Hypothalamus (tissue), 51 donors: ENCODE measurements at places on chromosomes 7 and 10.

GRCh38 chr10:53893061-53893460 is 908.0 kb downstream of the PCDH15 start:
- DNase-seq: no peak

DNA sequence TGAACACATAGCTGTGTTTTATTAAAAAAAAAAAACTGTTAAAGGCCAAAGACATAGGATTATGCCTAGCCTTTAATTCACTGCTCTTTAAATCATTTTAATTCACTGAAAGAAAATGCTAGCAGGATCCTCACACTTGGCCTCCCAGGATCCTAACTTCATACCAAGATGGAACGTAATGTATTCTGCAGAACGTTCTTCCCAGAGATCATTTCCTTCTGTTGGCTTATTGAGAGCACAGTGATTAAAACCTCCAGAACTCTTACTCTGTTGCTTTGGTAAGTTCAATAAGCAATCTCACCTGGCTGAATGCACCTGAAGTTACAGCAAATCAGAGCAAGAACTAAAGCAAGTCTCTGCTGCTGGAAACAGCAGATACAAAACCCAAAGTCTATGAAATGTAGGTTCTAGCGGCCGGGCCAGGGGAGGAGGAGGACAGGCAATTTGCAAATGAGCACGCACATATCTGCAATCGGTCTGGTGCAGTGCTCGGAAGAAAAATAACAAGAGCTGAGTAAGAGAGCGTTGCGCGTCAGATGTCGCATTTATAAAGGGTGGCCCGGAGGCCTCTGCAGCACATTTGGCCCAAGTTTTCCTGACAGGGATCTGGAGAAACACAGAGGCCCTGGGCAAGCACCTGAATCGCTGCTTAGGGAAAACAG is 193.9 kb downstream of the FAM107B start:
- DNase-seq: no peak

DNA sequence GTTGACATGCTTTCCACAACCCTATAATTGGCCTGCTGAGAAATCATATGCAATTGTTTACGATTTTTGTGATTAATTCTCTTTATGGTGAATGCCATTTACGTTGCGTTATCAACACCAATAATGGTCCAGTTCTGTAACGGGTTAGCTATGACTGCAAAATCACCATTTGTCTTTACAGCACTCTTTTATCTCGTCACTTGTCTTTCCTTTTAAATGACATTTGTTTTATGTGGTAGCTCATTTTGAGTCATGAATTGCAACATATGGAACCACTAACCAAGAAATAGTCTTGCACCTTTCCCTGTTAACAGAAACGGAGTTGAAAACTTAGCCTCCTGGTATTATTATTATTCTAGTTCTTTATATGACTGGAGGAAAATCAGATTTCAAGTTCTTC is 3.1 kb upstream of the KIAA1217 start:
- DNase-seq: no peak

GRCh38 chr10:131728286-131729228 is 172.3 kb upstream of the PPP2R2D start:
- no peak for DNase-seq

- no peak for DNase-seq
Measured at GRCh38 chr10:32109603-32110002, 53.4 kb upstream of the KIF5B start.

DNA sequence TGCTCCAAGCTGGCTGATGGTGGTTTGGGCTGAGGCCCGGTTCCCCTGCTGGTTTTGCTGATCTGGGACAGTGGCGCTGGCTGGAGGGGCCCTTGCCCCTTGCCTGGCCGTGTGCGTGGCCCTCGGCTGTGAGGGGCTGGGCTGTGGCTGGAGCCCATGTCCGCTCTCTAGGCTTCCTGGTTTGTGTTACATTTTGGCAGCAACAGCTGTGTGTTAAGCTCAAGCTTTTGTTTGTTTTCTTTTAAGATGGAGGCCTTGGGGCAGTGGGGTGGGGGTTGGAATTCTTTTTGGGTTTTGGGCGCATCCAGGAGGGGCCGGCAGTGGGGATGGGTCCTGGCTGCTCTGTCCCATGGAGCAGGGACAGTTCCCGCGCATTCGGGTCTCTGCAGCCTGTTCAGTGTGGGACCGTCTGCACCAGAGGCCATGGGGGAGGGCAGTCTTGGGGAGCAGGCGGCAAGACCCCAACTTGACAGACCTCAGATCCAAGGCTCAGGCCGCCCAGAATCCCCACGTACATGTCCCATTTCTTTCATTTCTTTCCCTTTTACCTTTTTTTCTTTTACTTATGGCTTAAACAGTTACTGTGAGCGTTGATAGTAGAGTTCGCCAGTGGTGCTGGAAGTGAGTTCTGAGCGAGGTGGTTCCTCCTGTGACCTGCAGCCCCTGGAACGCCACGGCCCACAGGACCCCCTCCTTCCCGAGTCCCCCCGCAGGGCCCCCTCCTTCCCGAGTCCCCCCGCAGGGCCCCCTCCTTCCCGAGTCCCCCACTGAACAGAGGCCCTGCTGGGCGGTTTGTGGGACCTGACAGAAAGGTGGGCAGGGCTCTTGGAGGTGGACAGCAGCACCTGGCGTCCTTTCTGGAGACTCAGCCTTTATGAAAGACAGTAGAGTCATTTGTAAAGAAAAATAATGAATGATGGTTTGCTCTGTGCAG is 75.3 kb downstream of the INPP5A start:
- no peak for DNase-seq
